ENCODE measurements at places on chromosomes 13 and 19. TPM values are rescaled to one million over a fixed set of nuclear protein-coding genes. Genes with fewer than 3 reads are reported as not detected.

FUZ gene
- total RNA-seq = 22.3 TPM

NLRP11 gene
- not detected for total RNA-seq

CAPS gene
- 10.1 TPM for total RNA-seq

ZNF98 gene
- 1.3 TPM for total RNA-seq

ZNF729 gene
- not detected for total RNA-seq

SIGLEC7 gene
- not detected for total RNA-seq

EPN1 gene
- total RNA-seq = 112 TPM

TSSK6 gene
- 2.3 TPM for total RNA-seq

All from mesangial cell (primary cell).